ENCODE measurements at places on chromosomes 16 and 17.

DNA sequence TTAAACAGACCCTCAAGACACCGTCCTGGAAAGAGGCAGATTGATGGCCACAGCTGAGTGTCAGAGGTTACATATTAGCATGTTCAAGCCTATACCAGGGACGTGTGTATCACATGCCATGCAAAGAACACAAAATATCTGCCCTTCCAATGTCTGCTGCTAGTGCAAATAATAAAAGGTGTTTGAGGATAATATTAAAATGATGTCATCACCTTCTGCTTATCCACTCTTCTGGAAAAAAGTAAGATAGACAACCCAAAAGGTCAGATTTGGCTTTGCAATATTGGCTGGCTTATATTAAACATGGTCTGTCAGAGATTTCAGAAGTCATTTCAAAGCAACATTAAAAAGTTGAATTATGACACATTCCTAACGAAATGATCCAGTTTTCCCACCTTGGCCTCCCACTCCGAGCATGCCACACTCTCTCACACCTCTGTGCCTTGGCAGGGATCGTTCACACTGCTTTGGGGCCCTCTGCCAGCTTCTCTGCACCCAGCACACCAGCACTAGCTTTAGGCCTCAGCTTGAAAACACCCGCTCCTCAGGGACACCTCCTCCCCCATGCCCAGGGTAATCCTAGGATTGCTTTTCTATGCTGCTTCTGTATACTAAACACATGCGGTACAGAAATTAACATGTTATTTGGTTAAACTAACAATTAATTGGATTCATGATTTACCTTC is 248.2 kb downstream of the NTN1 start:
- DNase-seq, result no peak

DNA sequence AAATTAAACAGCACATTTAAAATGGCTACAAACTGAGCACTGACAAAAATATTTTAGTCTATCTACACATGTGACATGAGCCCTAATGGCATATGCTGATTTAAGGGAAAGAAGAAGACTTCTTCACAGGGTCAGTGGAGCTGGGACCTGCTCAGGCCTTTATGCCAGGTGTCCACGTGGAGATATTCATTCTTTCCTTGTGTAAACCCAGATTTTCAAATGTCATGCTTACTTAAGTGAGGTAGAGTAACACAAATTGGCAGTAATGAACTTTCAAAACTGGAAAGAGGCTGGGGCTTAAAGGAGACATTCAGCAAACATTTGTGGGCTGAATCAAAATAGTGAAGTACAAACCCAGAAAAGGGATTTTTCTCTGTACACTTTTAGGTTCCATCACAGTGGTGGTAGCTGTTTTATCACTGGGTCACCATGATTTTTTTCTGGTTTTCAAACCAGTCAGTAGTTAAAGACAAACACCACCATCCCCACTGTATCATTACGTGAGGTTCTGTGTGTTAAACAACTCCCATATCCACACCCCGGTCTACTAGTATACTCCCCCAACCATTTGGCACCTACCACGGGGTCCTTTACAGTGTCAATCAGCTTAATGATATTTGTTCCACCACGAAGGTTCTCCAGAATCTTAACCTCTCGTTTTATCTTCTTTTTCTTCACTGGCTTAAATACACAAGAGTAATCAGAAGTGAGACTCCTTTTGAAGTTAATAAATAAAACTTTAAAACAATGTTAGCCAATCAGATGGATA is 11.5 kb downstream of the CSNK2A2 start:
- no peak for DNase-seq

- DNase-seq, result no peak
Observed at GRCh38 chr17:61756561-61756960, 106.8 kb downstream of the BRIP1 start.

- DNase-seq, result peak; percentile 36
Observed at GRCh38 chr17:75848523-75849278, 4.5 kb upstream of the UNC13D start.

DNA sequence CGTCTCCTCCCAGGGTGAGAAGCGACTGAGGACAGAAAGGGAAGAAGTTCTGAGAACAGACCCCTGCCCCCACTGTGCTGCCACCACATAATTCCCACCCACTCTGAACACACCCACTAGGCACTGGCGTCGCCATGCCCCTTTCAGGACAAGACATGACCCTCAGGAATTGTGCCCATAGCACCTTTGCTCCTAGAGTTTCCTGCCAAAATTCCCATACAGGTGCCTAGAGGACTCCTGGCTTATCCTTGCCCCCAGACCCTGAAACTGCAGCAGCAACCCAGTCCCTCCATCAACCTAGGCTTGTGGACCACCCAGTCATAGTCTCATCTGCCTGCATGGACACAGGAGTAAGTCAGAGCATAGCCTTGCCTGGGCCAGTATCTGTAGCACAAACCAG is 157.7 kb upstream of the ZNF267 start:
- no peak for DNase-seq

DNA sequence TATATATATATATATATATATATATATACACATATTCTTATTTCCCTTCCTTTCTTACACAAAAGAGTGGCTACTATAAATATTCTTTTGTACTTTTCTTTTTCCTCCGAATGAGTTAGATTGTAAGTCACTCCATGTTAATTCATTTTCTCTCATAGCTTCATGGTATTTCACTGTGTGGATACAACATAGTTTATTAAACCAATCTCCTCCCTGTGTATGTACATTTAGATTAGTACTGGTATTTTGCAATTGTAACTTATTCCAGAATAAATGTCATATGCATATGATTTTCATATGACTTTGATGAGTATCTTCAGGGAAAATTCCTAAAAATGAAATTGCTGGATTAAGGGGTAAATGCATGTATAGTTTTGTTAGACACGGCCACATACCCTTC is 20.0 kb upstream of the FA2H start:
- no peak for DNase-seq

DNA sequence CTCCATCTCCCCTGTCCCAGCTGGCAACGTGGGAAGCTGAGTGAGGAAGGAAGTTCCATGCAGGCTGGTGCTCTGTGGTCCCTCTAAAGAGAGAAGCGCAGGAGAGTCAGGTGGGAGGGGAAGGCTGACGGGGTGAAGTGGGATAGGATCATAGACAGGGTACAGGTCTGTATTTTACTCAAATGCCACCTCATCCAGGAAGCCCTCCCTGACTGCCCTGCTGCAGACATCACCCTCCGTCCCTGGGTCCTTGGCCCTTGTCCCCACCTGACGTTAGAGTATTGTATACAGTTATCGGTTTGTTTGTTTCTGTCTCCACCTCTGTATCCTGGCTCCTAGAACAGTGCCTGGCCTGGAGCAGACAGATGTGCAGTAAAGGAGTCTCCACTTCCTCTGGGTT is 11.7 kb downstream of the CANT1 start:
- no peak for DNase-seq

- DNase-seq, result peak; percentile 47
Observed at GRCh38 chr16:15970202-15970601, 20.8 kb downstream of the ABCC1 start.

- DNase-seq, result peak; percentile 89
Observed at GRCh38 chr16:65782611-65783600, 583.6 kb upstream of the CDH5 start.

GRCh38 chr16:11205754-11206581 is 50.0 kb downstream of the SOCS1 start:
- DNase-seq, result peak; percentile 41

- no peak for DNase-seq
Observed at GRCh38 chr16:3538222-3538621, 37.4 kb downstream of the CLUAP1 start.

DNA sequence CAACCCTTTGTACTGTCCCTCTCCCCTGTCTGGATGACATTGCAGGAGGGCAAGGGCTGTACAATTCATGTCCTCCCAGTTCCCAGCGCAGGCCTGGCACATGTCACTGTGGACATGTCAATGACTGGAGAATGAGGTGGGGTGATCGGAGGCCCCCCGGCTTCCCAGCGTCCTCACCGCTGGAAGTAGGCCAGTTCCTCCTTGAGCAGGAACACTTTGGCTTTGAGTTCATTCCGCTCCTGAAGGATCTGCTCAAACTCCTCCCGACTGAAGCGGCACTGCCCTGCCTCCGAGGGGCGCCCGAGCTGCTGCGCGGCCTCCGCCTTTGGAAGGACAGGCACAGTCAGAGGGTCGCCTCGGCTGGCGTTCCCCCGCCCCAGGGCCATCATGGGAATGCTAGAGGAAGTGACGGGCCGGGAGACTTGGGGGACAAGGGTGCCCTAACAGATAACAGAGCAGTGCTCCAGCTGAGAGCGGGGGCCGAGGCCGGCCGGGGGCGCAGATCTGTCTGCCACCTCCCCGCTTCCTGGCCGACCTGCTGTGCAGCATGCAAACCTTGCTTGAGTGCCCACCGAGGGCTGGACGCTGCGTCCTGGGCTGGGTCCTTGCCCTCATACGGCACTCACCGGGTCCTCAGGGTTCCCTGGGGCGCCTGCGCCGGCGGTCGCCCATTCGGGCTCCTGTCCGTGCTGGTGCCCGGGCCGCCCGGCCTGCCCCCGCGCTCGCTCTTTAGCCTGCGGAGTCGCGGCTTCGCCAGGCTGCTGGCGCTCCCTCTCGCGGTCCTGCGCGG is 1.3 kb downstream of the RILP start:
- DNase-seq, result peak; percentile 30

GRCh38 chr16:57951204-57951960 is 19.5 kb downstream of the CNGB1 start:
- DNase-seq, result no peak

GRCh38 chr16:48560692-48561091 is 49.3 kb downstream of the N4BP1 start:
- DNase-seq, result no peak

DNA sequence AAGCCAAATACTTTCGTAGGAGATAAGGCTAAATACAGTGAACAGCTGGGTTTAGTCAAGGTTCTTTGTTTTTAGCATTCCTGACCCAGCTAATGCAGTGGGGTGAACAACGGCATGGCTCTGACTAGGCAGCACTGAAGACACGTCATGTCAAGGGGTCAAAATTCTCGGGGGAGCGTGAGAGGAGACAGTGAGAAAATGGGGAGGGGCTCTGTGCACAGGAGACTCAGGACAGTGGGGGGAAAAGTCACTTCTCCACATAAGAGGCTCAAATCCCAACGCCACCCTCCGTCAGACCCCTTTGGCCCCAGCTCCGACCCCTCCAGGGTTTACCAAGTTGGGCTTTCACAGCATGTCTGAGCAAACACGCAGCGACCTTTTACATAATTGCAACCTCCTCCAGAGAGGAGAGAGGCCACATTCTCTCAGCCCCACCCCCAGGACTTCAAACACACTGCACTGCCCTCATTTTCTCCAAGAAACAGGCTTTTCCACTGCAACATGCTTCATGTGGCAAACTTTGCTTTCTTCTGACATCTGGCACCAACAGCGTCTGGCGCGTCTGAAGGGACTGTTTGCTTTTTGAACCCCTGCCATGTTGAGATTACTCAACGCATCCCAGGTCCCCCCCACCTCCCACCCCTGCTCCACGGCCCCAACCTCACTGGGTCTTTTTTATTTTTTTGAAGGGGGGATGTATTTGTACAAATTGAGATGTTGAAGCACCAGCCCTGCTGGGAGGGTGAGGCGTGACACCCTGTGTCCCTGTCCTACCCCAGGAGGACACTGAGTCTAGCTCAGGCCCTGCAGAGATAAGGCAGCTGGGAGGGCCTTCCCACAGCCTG is 30.0 kb downstream of the AXIN2 start:
- peak; percentile 64 for DNase-seq

DNA sequence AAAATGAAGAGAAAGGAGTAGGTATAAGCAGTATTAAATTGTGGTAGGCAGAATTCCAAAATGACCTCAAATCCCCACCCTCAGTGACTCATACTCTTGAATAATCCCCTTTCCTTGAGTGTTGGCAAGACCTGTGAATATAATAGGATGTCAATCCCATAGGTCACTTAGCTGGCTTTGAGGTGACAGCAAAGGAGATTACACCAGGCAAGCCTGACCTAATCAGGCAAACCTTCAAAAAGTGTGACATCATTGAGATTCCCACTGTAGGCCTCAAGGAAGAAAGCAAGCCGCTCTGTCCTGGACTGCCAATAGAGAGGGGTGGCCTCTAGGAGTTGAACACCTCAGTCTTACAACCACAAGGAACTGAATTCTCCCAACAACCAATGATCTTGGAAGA is 535.2 kb downstream of the RBFOX1 start:
- DNase-seq, result no peak

- DNase-seq, result peak; percentile 22
Observed at GRCh38 chr16:72664056-72664508, 383.8 kb downstream of the ZFHX3 start.

DNA sequence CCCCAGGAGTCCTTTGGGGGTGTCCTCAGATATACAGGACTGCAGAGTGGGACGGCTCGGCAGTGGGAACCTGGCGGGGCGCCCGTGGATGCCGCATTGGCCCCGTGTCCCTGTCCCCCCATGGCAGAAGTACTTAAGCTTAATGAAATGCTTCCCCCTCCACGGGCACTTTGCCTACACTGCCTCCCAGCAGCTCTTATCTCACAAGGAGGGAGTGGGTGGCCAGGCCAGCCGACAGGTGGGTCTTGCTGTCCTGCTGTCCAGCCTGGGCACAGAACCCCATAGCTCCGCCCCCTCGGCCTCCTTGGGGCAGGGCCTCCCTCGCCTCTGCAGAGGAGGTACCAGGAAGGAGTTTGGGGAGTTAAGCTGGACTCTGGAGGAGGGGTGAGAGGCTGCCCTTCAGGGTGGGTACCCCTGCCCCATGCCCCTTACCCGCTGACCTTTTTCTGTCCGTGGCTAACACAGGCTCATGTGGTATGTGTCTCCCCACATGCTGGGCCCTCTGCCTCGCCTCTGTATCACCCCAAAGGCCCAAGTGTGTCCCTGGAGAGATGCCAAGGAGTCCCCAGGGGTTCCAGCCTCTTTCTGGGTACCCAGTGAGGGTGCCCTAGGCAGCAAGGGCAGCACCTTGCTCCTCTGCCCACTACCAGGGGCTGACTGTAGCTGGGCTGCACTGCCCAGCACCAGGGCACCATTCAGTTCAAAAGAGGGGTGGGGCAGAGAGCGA is 8.7 kb downstream of the THRA start:
- no peak for DNase-seq

DNA sequence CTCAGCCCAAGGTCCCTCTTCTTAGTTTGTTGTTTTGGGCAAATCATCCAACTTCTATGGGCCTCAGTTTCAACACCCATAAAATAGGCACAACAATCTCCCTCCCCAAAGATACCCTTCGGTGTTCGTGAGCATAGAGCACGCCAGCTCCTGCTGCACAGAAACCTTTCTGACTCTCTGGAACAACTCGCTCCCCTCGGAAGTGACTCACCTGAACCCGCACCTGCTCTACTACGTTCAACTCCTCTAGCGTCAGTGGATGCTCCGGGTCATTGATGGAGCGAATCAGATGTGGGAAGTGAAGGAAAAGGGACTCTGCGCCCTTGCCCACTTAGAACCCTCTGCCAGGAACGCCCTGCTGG is 445 bp downstream of the CIAO2B start:
- no peak for DNase-seq

GRCh38 chr17:48597778-48598631 is 4.4 kb upstream of the HOXB5 start:
- DNase-seq, result no peak

Measured in EH (cell line).